ENCODE measurements at places on chromosomes 16 and 17.

- no peak for DNase-seq
Observed at GRCh38 chr16:12420661-12421209, 383.0 kb downstream of the CPPED1 start.

DNA sequence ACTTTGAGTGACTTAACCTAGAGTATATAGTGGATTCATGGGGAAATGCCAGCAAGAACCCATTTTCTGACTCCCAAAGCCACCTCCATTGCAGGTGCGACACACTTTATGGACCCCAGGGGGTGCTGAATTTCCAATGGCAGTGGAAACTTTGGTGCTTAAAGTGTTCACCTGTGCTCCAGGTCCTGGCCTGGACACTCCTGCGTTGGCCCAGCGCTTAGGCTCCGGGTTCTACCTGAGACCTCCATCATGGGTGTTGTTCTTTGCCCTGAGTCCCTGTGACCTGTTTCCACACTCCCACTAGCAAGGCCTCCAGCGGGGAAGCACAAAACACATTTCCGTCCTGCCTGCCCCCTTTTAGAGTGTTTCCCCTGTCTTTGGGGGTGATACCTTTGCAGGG lies 3.0 kb downstream of the CCNF start:
- DNase-seq = no peak

- DNase-seq = no peak
Observed at GRCh38 chr16:64159976-64160375, 961.9 kb downstream of the CDH11 start.

DNA sequence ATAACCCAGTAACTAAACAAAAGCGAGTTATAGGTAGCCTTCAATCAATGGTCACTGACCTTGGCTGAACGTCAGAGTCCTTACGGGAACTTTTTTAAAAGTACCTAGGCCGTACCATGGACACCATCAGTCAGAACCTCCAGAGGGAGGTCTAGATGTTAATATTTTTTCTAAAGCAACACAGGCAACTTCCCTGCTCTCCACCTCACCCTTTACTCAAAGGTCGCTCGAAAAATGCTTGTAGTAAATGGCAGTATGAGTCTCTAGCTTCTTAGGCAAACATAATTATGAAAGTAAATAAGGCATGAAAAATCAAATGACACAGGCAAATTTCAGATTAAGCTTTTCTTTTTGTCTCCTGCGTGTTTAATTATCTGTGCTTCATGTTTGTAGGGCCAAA lies 82.1 kb downstream of the SLC39A11 start:
- no peak for DNase-seq

DNA sequence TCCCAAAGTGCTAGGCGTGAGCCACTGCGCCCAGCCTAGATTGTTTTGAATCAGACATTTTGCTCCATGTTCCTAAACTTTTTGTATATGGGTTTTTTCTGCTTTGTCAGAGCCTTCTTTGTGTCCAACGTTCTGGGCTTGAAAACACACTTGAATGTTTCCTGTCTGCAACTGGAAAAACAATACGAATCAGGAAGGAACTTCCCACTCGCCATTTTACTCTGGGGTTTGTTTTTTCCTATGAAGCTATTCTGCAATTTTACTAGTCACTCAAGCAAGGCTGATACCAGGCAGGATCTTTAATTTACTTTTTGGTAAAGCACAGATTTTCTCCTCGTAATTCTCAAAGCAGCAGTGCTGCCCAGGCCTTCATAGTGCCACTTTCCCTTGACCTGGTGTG lies 31.6 kb downstream of the ARHGAP17 start:
- no peak for DNase-seq

DNA sequence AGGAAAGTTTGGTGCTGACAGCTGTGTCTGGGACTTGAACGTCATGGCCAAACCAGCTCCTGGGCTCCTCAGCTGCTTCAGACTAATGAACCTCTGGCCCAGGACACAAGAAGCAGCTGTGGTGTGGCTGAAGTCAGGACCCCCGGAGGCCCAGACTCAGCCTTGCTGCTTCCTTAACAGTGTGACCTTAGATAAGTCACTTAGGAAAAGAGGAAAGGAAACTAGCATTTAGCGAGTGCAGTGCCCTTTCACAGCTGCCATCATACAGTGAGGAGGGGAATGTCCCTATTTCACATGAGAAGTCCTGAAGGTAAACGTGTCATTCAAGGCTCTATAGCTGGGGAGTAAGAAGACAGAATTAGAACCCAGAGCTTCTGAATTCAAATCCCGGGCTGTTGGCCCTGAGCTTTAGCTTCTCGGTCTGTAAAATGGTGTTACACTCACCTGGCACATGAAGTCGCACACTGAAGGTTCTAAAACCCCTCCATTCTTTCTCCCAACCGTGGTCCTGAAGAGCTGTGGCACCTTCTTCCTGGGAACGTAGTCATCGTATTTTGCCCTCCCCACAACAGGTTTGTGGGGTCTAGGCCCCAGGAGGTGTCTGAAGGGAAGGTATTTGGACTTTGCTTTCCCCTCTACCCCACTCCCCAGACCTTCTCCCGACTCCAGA lies 910 bp upstream of the RAMP2 start:
- no peak for DNase-seq

GRCh38 chr17:16466407-16466806 lies 25.6 kb downstream of the LRRC75A start:
- no peak for DNase-seq

DNA sequence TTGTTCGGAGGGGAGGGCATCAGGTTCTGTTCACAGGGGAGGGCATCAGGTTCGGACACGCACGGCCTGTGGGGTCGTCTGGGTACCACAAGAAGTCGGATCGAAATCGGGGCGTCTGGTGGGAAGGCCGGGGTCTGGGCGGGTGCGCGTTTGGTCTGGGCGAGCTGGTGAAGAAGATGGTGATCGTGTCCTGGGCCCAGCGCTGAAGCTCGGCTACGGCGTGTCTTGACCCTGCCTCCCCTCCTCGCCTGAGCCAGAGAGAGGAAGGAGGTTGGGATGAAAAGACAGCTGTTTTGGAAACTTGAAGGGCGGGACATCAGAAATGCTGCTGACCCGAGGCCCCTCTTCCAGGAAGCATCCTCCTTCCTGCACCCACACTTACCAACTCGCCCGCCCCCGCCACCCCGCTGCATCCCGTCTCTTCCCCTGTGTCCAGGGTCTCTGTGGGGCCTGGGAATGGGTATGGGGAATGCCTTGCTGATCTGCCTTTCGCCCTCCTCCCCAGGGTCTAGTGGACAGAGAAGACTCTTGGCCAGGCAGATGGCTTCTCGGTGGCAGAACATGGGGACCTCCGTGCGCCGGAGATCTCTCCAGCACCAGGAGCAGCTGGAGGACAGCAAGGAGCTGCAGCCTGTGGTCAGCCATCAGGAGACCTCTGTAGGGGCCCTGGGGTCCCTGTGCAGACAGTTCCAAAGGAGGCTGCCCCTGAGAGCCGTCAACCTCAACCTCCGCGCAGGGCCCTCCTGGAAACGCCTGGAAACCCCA lies 498 bp downstream of the PIMREG start:
- no peak for DNase-seq

GRCh38 chr17:81036197-81036941 lies 1.4 kb downstream of the BAIAP2 start:
- DNase-seq = no peak

GRCh38 chr16:55498101-55498500 lies 10.8 kb upstream of the LPCAT2 start:
- no peak for DNase-seq

GRCh38 chr17:67476787-67477335 lies 99.8 kb downstream of the PITPNC1 start:
- DNase-seq = no peak

DNA sequence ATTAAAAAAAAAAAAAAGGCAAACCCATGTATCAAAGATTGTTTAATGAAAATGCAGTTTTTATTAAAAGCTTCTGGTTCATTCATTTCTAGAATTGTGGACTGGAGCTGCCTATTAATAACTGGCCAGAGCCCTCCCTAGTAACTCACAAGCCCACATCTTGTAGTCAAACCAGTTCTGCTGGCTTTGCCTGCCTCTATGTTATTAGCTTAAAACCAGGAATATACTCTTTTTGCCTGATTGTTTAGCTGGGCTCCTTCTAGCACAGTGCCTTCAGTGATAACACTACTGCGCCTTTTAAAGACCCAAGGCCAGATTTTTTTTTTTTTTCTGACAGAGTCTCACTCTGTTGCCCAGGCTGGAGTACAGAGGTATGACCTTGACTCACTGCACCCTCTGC lies 26.0 kb downstream of the TAC4 start:
- no peak for DNase-seq

GRCh38 chr16:47565454-47565853 lies 104.3 kb downstream of the PHKB start:
- DNase-seq = peak; percentile 19

DNA sequence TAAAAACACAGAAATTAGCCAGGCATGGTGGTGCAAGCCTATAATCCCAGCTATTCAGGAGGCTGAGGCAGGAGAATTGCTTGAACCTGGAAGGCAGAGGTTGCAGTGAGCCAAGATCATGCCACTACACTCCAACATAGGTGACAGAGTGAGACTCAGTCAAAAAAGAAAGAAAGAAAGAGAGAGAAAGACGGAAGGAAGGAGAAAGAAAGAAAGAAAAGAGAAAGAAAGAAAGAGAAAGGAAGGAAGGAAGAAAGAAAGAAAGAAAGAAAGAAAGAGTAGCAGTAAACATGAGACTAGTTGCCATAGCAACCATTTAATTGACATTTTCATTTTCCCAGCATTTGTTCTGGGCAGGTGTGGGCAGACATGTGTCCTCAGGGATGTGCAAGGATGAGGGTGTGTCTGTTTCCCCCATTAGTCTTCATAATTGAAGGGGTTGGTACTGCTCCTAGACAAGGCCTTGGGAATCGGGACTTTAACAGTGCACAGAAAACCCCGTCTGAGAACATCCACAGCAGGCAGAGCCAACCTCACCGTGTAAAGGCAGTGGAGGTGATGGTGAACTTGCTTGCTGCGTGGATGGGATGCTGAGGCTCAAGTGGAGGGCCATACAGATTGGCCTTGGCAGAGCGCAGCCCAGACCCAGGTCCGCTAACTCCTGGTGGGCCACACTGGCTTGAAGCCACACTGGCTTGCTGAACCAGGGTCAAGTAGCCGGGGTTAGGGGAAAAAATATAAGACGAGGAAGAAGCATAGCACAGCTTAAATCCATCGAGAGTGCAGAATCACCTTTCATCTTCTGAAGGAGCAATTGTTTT lies 35.2 kb upstream of the KIFC3 start:
- DNase-seq = no peak

DNA sequence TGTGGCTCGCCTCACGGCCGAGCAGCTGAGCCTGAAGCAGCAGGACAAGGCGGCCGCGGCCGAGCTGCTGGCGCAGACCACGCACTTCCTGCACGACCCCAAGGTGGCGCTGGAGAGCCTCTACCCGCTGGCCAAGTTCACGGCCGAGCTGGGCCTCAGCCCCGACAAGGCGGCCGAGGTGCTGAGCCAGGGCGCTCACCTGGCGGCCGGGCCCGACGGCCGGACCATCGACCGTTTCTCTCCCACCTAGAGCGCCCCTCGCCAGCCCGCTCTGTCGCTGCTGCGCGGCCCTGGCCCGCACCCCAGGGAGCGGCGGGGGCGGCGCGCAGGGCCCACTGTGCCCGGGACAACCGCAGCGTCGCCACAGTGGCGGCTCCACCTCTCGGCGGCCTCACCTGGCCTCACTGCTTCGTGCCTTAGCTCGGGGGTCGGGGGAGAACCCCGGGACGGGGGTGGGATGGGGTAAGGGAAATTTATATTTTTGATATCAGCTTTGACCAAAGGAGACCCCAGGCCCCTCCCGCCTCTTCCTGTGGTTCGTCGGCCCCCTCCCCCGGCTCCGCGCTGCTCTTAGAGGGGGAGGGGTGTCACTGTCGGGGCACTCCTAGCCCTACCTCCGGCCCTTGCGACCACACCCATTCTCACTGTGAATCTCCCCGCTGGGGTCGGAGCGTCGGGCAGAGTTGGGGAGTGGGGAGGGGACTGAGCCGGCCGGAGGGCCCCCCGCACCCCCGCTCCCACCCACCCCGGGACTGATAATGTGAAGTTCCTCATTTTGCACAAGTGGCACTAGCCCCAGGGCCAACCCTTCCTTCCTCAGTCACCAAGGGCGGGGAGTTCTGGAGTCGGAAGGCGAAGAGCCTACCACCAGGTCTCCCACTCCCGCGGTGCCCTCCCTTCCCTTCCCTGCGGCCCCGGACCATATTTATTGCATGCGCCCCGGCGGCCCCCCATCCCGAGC lies 4.0 kb downstream of the HIC1 start:
- peak; percentile 40 for DNase-seq

DNA sequence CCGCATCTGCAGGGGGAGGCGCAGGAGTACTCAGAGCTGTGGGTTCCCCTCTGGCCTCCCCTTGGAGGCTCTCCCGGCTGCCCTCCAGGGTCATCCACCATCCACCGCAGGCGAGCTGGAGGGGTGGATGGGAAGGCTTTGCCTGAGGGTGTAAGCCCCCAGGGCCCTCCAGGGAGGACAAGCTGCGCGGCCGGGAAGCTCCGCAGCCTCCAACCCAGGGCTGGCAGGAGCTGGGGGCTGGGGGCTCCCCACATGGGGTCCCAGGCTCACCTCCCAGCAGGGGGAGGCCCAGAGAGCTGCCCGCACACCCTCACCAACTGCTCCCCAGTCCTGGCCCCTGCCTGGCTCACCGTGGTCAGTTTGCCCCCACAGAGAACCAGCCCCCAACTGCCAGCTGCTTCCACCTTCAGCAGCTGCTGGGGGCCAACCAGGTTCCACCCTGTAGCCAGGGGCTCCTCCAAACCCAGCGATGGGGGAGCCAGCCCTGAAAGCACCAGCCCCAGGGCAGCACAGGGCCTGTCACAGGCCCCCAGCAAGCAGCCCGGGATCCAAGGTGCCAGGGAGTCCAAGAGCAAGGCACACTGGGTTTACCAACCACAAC lies 19.8 kb upstream of the CHMP6 start:
- no peak for DNase-seq

- no peak for DNase-seq
Observed at GRCh38 chr17:11896199-11896598, 101.1 kb downstream of the ZNF18 start.

DNA sequence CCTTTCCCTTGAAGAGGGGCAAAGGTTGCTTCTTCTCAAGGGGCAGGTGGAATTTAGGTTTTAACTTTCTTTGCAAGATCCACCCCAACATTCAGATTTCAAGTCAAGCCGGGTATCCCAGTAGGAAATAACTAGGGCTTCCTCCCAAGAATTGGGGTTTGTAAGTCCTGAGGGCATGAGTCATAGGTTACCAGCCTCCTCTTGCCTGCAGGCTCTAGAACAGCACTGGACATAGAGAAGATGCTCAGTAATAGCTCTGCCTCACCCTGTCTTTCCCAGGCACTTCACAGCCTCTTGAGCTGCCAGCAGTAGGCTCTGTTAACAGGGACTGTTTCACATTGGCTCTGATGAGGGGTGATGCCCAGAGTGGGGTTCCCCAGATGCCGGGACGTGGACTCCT lies 35.8 kb upstream of the ZFP90 start:
- DNase-seq = no peak

GRCh38 chr17:61366715-61367413 lies 32.8 kb upstream of the TBX2 start:
- no peak for DNase-seq
